Left renal cortex interstitium (tissue), 4 donors: ENCODE measurements at places on chromosomes 4 and X. TPM values are rescaled to one million over a fixed set of nuclear protein-coding genes. Genes with fewer than 3 reads are reported as not detected.

DNA sequence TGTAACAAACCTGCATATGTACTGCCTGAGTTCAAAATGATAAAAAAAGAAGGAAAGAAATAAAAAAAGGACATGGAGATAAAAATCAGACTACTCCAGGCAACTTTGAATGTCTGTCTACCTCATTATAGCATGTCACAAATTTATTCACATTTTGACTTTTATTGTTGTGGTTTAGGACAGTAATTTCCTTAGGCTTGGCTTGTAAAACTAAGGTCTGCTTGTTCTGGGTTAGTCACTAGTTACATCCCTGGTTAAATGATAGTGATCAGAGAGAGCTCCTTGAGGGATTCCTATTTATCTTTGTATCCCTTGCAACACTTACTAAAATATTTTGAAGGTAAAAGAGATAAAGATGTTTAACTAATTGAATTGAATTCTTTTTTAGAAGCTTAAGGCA, 42.5 kb upstream of the ITM2A start:
- no peak for DNase-seq

DNA sequence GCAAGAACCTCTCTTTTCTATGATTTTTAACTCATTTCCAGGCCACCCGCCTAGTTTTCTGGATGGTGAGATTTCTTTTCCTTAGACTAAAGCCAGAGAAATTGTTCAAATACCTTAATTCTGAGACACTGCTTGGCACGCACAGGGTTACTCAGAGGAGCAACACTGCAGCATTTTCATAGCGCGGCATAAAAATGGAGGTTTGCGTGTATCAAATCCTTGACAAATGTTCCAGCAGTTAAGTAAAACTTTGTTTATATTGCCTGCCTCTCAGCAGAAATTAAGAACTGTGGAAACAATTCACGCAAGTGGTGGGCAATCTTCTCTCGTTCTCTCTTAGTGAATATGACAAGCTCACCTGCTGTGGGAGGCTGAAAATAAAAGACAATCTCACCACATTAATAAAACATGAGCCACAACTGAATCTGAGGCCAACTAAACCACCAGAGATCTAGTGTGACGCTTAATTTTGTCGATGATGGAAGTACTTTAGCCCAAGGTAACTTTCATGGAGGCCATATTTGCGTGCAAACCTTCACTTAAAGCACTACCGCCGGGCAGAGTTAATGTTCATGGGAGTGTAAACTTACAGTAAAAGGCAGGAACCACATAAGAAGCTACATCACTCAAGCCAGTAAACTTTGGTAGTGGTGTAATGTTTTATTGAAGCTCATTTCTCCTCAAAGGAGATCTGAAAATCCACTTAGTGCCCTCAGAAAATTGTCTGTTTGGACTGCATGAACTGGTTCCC, 894.8 kb upstream of the EPHA5 start:
- no peak for DNase-seq

DNA sequence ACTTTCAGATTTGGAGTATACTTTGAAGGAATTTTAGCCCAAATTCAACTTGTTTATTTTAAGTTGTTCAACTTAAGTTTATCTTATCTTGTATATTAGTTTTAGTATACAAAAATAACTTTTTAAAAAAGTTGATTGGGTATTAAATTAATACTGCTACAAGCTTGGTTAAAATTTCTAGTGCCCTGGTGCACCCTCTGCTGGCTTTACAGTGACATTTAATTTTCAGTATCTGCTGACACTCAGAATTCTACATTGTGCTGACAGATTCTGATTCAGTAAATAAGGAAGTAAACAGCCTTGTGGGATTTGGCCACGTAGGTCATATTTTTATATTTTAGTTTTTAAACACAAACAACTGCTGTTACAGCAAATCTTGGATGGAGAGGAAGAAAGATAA, 2.9 kb downstream of the EDA start:
- no peak for DNase-seq

Gene GSPT2
- 23.5 TPM for polyA plus RNA-seq

GRCh38 chr4:72935462-72935861, 134.1 kb downstream of the COX18 start:
- DNase-seq, result no peak

Gene GPR34
- polyA plus RNA-seq, result 4.2 TPM

Gene BDH2
- polyA plus RNA-seq, result 197 TPM

GRCh38 chrX:45024501-45024900, 151.5 kb downstream of the KDM6A start:
- DNase-seq, result no peak

Gene UBA1
- 265 TPM for polyA plus RNA-seq

DNA sequence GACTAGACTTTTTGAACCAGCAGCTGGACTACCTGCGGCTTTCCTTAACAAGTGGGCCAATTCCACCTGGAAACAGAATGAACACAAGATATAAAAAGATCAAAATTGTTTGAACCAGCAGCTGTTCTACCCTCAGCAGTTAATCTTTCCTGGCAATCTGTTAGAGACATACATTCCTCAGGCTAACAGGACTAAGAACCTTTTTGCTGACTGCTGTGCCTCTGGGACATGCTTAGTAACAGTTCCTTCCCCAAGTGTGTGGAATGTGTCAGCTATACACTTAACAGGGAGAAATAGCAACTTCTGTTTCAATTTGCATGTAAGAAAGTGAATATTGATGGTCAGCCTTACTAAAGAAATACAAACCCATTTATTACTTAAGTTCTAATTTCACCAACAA, 554.4 kb downstream of the ARAP2 start:
- no peak for DNase-seq

DNA sequence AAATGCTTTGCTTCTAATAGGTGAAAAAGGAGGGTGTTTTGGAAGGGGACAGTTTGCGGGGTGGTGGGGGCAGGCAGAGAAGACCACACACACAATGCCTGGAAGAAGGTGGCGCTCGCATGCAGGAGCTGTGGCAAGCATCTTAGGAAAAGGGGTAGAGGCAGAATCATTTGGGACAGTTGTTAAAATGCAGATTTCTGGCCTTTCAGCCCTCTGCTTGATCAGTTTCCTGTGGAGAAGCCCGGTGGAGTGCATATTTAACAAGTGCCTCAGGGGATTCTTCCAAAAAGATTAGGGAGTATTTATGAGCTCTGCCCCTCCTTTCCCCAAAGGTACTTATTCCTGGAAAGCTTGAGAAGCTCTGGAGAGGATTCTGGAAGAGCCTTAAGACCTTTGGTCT, 4.8 kb downstream of the NOCT start:
- DNase-seq, result no peak

DNA sequence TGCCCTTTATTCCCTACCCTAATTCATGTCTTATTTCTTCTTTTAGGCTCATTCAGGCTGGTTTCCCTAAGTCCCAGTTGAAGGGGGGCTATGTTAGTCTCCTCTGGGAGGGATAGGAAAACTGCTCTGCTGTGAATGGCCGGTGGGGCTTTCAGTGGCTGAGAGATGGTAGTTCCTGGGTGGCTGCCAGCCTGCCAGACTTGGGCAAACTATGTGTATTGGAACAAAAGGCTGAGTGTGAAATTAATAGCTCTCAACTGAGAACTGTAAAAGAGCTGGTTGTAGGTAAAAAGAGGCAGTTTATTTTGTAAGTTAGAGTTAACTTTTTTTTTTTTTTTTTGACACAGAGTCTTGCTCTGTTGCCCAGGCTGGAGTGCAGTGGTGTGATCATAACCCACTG, 28.8 kb downstream of the ARHGAP10 start:
- DNase-seq, result no peak

DNA sequence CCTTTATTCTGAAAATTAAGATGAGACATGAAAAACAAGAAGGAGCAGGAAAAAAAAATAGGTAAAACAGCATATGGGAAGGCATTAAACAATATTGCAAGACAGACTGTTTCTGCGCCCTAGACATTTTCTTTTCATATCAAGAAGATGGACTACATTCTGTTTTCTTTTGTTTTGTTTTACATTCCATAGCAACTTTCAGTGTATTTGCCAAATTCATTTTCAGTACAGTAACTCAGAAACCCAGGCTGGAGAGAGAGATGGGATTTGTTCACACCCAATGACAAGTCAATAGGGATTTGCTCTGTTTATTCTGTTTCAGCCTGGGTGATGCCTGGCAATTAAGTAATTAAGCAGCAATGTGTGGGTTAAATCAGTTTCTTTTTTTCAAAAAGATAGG, 892.8 kb upstream of the DIAPH2 start:
- no peak for DNase-seq

Gene PCDH7
- 20.0 TPM for polyA plus RNA-seq

- DNase-seq, result no peak
These were observed 19.3 kb downstream of the GPR143 start for GRCh38 chrX:9746148-9746888.

DNA sequence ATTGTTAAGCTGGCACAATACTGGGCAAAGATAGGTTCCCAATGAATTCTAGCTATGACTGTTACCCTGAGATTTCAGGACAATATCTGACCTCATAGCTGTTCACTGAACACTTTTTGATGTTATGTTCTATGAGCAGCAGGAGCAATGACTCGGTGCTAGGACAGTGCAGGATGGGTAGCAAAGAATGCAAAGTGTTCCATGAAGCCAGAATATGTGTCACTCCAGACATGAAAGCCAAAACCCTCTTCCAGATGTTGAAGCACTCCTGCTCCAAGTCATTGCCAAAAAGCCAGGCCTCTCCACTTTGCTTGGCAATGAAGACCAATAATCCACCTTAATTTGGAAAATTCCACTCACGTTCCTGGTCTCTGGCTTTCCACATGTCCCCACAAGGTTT, 300.9 kb upstream of the CPEB2 start:
- DNase-seq, result no peak

- DNase-seq, result no peak
These were observed 546.5 kb downstream of the KLHL13 start for GRCh38 chrX:117570160-117570559.

- DNase-seq, result no peak
These were observed 2.9 kb upstream of the TREX2 start for GRCh38 chrX:153448556-153449367.

Gene REPS2
- polyA plus RNA-seq, result 18.9 TPM

Gene SLIT2
- 48.1 TPM for polyA plus RNA-seq

DNA sequence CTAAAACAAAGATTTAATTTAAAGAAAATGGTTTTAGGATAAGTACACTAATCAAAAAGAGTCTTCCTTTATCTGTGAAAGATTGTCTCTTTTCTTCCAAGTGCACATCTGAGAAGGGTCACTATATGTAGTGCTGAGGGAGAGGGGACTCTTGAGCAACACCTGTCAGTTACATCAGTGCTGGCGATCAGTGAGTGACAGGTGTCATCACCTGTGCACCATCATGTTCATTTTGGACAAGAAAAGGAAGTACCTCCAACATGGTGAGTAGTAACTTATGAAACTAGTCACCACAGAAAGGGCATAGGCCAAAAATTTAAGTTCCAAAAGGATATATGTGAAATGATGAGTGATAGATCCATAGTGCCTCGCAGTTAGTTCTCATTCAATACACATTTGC, 55.7 kb downstream of the MCUB start:
- DNase-seq, result no peak

Gene RAB9B
- 2.9 TPM for polyA plus RNA-seq

DNA sequence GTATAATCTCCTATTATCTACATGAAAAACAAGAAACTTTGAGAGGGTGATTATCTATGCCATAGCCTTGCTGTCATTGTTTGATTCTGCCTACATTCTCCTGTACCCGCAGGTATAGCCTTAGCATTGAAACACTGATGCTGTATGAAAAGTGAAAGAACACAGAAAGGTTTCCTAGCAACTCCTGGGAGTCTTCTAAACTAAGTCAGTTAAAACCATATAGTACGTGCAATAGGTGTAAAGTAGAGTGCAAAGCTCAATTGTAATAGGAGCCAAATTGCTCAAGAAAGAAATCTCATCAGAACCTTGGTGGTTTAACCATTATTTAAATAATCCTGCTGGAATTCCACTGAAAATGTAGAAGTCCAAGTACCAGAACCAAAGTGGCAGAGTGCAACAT, 489.7 kb downstream of the PCDH10 start:
- no peak for DNase-seq

- DNase-seq, result no peak
These were observed 86.0 kb upstream of the NMU start for GRCh38 chr4:55722132-55722531.

Gene CTAG1A
- polyA plus RNA-seq, result not detected

Gene MAGEB1
- not detected for polyA plus RNA-seq

- DNase-seq, result peak; percentile 13
These were observed 133.2 kb upstream of the ADAMTS3 start for GRCh38 chr4:72701987-72702819.

Gene IL2
- polyA plus RNA-seq, result not detected

Gene SRPX
- 20.7 TPM for polyA plus RNA-seq

Gene NAP1L3
- polyA plus RNA-seq, result 16.1 TPM

DNA sequence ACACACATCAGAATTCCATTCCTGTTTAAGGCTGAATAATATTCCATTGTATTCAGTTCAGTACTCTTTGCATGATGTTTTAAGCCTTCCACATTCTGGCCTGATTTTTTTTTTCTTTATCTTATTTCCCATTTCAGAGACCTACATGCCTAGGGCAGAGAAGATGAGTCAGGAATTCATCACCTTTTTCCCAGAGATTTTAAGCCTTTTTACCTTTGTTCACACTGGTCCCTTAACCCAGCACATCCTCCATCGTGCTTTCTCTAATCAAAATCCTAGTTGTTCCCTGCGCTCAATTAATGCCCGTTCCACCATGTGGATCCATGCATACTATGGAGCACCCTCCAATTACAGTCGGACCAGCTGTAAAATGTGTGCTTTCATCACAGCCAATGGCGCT, 245.1 kb downstream of the DHX15 start:
- DNase-seq, result no peak

Gene ALB
- 2.6 TPM for polyA plus RNA-seq

Gene ZNF732
- polyA plus RNA-seq, result 1.5 TPM

Gene SMC1A
- 93.5 TPM for polyA plus RNA-seq

Gene NEIL3
- 5.9 TPM for polyA plus RNA-seq

Gene FAM149A
- 65.8 TPM for polyA plus RNA-seq

GRCh38 chr4:110532901-110533589, 57.1 kb downstream of the ENPEP start:
- DNase-seq, result no peak

Gene FGF2
- polyA plus RNA-seq, result 9.9 TPM

Gene STOX2
- 8.8 TPM for polyA plus RNA-seq

- peak; percentile 56 for DNase-seq
These were observed 274 bp upstream of the ERVMER34-1 start for GRCh38 chr4:52751487-52751911.
